Activated CD4-positive, alpha-beta memory T cell treated with anti-CD3 and anti-CD28 coated beads for 36 hours (primary cell): ENCODE measurements at places on chromosomes 6 and 20. TPM values are rescaled to one million over a fixed set of nuclear protein-coding genes. Genes with fewer than 3 reads are reported as not detected.

DNA sequence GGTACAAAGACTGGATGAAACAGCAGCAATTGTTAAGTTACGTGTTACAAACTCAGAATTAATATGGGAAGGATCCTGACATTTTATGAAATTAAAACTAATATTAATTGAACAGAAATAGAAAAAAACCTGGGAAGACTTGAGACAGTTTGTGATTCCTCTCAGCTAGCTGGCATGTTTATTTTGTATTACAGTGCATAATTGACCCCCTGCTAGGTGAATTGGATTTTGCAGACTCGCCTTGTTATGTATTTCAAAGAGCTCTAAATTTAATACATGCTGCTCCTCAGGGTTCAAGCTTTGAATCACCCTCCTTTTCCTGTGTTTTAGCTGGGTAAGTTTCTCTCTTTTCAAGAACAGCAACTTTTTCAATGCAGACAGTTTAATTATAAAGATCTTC is 339.4 kb downstream of the PLCB1 start:
- DNase-seq = no peak

GRCh38 chr20:58565461-58566175 is 50.4 kb upstream of the APCDD1L start:
- DNase-seq = no peak

DNA sequence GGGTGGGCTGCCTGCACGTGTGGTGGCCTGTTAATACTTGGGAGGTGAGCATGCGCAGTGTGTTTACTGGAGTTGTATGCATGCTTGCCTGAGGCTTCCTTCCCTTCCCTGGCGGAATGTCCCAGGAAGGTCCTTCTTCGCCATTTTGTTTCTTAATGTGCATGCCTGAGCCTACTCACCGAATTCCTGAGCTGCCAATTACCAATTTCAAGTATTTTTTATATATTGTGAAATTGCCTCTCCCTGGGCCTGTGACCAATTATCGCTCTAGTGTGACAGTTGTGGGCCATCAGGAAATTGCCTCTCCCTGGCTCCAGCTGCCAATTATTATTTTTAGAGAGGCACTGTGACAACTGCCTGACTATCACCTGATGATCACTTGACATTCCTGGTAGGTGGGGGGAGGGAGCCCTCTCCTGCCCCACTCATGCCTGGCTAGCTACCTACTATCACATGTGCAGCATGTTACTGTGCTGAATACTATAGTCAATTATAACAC is 70.0 kb downstream of the FAM50B start:
- DNase-seq = no peak

DNA sequence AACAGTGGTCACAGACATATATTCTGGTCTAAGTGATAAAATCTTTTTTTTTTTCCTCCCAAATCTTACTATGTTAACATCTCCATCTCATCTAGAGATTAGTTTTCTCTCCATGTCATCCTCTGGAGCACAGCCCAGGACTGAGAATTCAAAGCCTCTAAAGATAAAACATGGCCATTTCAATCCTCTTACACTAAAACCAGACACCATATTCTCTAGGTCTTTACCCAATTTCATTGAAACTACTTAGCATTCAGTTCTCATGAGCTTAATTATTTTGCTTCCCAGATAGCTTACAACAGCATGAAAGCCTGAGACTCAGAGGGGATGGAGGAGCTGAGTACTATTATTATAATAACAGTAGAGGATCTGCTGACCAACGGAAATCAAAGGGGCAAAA is 92.7 kb downstream of the FARS2 start:
- DNase-seq = no peak

The PAK5 gene
- total RNA-seq = not detected

The CENPQ gene
- 21.4 TPM for total RNA-seq

The SULF2 gene
- total RNA-seq = 0.34 TPM

DNA sequence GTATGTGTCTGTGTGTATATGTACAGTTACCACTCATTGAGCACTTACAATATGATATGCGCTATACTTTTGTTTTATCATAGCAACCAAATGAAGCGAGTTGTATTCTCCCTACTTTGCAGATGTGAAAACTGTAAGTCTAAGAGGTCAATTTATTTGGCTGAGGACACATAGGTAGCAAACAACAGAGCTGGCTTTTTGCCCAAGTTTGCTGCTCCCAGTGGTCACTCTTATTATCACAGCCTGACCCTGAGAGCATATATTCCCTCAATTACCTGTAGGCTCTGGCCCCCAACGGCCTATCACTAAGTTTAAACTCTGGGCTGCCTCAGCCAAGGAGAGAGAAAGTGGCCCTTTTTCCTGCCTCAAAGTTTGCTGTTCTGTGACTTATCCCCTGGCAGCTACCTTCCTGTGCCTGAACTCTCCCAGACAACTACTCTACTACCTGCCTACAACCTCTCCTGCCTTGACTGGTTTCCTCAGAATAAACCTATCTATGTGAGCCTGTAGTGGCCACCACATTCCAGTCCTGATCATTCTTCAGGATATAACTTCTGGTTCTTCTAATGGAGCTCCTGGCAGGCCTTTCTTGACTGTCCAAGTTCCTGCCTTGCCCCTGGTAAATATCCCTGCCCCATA is 221.8 kb downstream of the FRK start:
- no peak for DNase-seq

- DNase-seq = peak; percentile 60
Measured at GRCh38 chr6:143397227-143398222, 53.0 kb downstream of the ADAT2 start.

- no peak for DNase-seq
Measured at GRCh38 chr20:34871966-34872621, 562 bp downstream of the GGT7 start.

DNA sequence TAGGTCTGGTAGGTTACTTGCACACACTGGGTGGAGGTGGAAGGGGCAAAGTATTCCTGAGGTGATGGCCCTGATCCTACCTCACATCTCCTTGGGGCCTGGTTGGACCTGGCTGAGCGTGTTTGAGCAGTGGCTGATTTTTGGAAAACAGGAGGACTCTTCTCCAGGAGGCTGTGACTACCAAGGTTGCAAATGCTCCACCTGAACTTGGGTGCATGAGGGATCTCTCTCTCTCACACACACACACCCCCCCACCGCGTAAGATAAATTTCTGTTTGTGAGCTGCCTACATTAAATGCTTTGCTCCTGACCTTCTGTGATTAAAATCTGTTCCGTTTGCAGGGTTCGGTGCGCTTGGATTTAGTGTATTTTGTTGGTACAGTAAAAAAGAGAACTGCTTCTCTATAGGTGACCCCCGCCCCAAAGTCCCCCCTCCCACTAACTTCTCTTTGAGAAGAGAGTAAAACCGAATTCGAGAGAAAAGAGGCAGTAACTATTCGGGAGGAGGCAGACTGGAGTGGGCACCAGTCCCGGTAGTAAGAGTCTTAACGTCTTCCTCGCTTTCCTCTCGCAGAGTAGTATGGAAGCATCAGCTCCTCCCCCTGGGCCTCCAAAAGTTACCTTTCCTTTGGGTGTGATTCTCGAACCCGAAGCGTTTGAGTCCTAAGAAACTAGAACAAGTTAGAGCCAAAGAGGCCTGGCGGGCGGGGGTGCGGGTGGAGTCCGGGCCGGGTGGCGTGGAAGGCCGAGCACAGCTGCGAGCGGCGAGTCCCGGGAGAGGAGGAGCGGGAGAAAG is 585 bp upstream of the DSE start:
- DNase-seq = no peak

- DNase-seq = no peak
Measured at GRCh38 chr6:16257999-16258708, 19.8 kb downstream of the GMPR start.

- no peak for DNase-seq
Measured at GRCh38 chr6:37619641-37620040, 78.0 kb downstream of the MDGA1 start.

- no peak for DNase-seq
Measured at GRCh38 chr20:59596690-59597089, 7.7 kb upstream of the PHACTR3 start.

The ERVFRD-1 gene
- total RNA-seq = not detected
